Aortic smooth muscle cell (primary cell): ENCODE measurements at places on chromosomes 7 and 10. TPM values are rescaled to one million over a fixed set of nuclear protein-coding genes. Genes with fewer than 3 reads are reported as not detected.

C10orf120 gene
- not detected in 2 replicates for total RNA-seq

ARHGEF35 gene
- 2.0 and 3.0 TPM in 2 replicates for total RNA-seq

CALHM1 gene
- not detected in 2 replicates for total RNA-seq

NOLC1 gene
- total RNA-seq: 22.1 and 38.3 TPM in 2 replicates

SLIT1 gene
- 0.26 and 0.31 TPM in 2 replicates for total RNA-seq

UTF1 gene
- not detected in 2 replicates for total RNA-seq

RELN gene
- total RNA-seq: 1.2 and 1.3 TPM in 2 replicates

CBX3 gene
- 90.0 and 97.8 TPM in 2 replicates for total RNA-seq

KIAA1549 gene
- total RNA-seq: 0.26 and 0.50 TPM in 2 replicates

SUGCT gene
- 14.7 and 23.6 TPM in 2 replicates for total RNA-seq

PON1 gene
- total RNA-seq: not detected in 2 replicates

NXPH1 gene
- total RNA-seq: not detected in 2 replicates

PSPH gene
- 40.6 and 41.9 TPM in 2 replicates for total RNA-seq

GCK gene
- 0.25 and 0.26 TPM in 2 replicates for total RNA-seq

PDE1C gene
- total RNA-seq: 0.56 and 0.92 TPM in 2 replicates

GSTO2 gene
- 3.4 and 3.6 TPM in 2 replicates for total RNA-seq

FXYD4 gene
- total RNA-seq: not detected in 2 replicates

ZP3 gene
- total RNA-seq: 0.92 and 0.99 TPM in 2 replicates

TFR2 gene
- 0.31 and 0.40 TPM in 2 replicates for total RNA-seq

ASB10 gene
- not detected in 2 replicates for total RNA-seq

CD36 gene
- total RNA-seq: under 0.01 and 0.13 TPM in 2 replicates

PPP1R17 gene
- not detected in 2 replicates for total RNA-seq

DNAH11 gene
- 0.40 and 0.68 TPM in 2 replicates for total RNA-seq

GARIN1A gene
- total RNA-seq: 0.92 and 1.6 TPM in 2 replicates

C7orf57 gene
- total RNA-seq: under 0.01 TPM in 1 of 2 replicates, not detected in the other

INA gene
- total RNA-seq: 0.26 and 0.44 TPM in 2 replicates

ELOVL3 gene
- 0.26 TPM in 1 of 2 replicates, not detected in the other for total RNA-seq

ZDHHC4 gene
- total RNA-seq: 57.6 and 59.2 TPM in 2 replicates

CYP2C9 gene
- not detected in 2 replicates for total RNA-seq

SLC18A3 gene
- total RNA-seq: not detected in 2 replicates

EIF4H gene
- total RNA-seq: 295 and 314 TPM in 2 replicates

MIOS gene
- 26.1 and 27.6 TPM in 2 replicates for total RNA-seq

SCART1 gene
- total RNA-seq: 3.3 TPM in 2 replicates

FOXI2 gene
- not detected in 2 replicates for total RNA-seq

NUTM2E gene
- under 0.01 and 0.19 TPM in 2 replicates for total RNA-seq

LAMTOR4 gene
- total RNA-seq: 167 and 169 TPM in 2 replicates

ELFN1 gene
- total RNA-seq: under 0.01 and 0.06 TPM in 2 replicates

TLX1 gene
- total RNA-seq: not detected in 2 replicates

IRF5 gene
- total RNA-seq: under 0.01 TPM in 1 of 2 replicates, not detected in the other

HABP2 gene
- total RNA-seq: not detected in 2 replicates

CNTNAP2 gene
- not detected in 2 replicates for total RNA-seq

PTTG1IP2 gene
- not detected in 2 replicates for total RNA-seq

OR6B1 gene
- total RNA-seq: not detected in 2 replicates

PSMC2 gene
- 263 and 288 TPM in 2 replicates for total RNA-seq

MARVELD1 gene
- 19.3 and 29.8 TPM in 2 replicates for total RNA-seq
